ENCODE measurements at places on chromosomes 12 and 14.

DNA sequence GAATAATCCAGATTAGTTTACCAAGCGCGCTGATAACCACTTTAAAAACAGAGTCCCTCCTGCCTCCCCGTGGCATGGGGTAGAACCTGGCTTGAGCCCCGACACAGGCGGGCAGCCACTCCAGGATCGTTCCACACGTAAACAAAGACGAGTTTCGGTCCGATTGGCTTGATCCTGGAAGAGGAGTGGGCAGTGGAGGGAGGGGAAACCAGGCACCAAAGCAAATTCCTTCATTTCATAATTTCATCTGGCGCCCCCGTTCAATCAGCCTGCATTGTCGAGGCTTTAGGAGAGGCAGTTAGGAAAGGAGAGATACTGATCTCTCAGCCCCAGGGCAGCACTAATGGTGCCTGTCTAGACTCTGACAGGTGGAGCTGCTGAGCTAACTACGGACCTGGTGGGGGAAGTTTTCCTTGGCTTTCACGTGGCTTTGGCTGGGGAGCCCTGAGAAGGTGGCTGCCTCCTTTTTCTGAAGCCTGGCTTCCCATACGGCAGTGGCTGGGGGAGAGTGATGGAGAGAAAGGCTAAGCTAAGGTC, 751 bp upstream of the GPRC5A start:
- DNase-seq = no peak

DNA sequence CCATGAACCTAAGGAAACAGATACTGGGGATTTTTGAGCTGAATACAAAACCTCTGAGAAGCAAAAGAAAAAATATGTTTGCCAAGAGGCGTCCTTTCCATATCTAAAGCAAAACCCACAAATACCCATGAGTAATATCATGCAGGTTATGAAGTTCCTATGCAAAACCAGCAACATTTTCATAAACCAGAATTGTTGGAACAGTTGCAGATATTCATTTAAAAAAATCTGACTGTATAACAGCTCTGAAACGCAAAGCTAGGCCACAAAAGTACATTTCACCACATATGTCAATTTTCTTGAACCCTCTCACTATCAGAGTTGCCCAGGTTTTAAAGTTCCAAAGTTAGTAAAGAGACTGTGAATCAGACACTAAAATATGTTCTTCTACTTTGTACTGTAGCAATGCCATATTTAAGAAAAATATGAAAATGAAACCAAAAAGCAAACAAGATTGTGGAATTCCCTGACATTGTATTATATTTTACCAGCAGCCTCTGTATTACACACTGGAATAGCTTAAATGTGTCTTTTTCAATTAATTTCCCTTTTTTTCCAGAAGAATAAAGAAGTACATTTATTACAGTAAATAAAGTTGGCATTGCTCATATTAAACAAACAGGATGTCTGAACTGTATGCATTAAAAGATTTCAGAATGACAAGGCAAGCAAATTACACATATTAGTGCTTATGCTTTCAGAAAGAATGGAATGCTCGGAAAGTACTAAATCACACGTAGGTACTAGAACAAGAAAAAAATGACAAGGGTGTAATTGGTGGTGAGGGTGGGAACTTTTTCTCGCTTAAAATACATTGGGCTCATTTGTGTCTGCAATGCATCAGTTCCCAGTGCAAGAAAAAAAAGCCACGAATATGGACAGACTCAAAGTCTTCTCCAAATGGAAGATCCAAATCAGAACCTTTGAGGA, 33.6 kb upstream of the HIF1A start:
- DNase-seq = no peak

DNA sequence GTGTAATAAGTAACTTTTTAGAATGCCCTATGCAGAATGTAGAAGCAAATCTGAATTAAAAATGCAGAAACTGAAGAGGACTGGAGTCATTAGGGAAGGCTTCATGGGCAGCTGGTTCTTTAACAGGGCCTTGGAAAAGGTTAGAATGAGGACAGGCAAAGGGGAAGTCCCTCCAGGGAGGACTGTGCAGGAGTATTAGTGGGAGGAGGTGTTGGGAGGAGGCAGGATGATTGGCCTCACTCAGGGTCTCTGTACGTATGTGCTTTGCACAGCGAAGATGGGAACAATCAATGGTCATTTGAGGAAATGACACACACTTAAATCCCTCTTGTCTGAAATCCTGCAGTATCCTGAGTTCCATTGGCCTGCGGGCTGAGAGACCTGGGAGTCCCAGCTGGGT, 119.7 kb downstream of the PTCSC3 start:
- DNase-seq = no peak

GRCh38 chr14:20498622-20499021, 6.7 kb upstream of the RNASE10 start:
- no peak for DNase-seq

GRCh38 chr12:79659961-79660431, 30.8 kb downstream of the PAWR start:
- DNase-seq = no peak

GRCh38 chr12:49552425-49552824, 13.6 kb downstream of the KCNH3 start:
- DNase-seq = no peak

Measured in stimulated activated CD8-positive, alpha-beta memory T cell treated with anti-CD3 and anti-CD28 coated beads, Interleukin-15, amount 100 ng/mL, for 24 hours (primary cell).